ENCODE measurements at places on chromosomes 12 and 14.

DNA sequence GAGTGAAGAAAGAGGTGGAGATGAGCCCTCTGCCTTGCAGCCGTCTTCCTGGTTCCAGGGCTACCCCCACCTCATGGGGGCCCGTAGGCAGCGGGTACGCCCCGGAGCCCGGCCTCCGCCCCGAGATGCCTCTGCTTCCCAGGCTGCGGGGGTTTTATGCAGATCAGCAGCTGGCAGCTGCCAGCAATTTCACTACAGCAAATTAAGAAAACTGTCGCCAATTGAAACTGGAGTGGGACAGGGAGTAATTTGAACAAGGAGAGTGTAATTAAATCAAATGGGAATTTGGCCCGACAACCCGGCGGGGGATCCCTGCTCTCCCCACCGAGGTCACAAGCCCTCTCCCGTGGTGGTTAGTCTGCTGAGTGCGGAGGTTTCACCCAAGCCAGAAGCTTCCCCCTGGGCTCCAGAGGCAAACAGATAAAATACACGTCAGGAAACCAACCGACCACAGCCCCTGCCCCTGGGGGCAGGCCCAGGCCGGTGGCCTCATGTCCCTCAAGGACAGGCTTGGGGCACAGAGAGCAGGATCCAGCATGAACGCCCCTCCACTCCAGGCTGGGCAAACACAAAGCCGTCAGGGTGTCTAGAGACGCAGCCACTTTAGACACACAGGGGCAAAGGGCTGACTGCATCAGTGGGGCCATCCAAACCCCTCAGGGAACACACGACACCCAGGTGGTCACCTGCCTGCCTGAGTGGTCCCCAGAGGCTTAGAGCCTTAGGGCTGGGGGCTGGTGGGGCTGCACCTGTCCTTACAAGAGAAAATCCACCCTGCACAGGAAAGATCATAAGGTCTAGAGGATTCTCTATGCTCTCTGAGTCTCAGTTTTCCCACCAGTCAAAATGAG is 53.8 kb downstream of the TESC start:
- DNase-seq, result no peak

DNA sequence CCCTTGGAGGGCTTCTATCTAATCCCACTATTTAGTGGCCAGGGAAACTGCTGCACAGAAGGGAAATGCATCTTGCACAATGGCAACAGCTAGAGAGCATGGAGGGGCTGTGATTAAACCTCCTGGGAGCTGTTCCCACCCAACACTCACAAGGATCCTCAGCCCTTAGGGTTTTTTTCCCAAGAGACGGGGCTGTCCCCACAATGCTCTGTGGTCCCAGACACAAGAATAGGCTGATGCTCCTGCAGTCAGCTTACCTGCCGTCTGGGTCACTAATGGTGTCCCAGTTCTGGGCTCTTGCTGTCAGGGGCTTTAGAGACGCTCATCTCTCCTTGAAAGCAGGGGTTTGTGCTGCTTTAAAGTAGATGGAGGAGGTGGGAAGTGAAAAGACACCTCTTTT is 4.6 kb downstream of the SERPINA1 start:
- DNase-seq, result no peak

DNA sequence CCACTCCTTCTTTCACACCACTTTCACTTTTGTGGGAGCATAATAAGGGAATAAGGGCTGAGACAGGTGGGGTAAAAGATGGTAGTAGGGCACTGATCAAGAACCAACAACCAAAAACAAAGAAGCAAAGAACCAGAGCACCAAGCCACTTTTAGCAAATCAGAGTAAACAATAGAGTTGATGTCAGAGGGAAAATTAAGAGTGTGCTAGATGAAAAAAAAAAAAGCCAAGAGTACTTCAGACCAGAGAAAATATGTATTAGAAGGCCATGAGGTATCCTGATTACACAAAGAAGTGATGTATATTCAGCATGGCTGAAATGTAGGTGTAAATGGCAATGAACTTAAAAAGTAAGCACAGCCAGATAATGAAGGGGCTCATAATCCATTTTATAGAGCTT is 75.4 kb downstream of the ABCC9 start:
- no peak for DNase-seq

DNA sequence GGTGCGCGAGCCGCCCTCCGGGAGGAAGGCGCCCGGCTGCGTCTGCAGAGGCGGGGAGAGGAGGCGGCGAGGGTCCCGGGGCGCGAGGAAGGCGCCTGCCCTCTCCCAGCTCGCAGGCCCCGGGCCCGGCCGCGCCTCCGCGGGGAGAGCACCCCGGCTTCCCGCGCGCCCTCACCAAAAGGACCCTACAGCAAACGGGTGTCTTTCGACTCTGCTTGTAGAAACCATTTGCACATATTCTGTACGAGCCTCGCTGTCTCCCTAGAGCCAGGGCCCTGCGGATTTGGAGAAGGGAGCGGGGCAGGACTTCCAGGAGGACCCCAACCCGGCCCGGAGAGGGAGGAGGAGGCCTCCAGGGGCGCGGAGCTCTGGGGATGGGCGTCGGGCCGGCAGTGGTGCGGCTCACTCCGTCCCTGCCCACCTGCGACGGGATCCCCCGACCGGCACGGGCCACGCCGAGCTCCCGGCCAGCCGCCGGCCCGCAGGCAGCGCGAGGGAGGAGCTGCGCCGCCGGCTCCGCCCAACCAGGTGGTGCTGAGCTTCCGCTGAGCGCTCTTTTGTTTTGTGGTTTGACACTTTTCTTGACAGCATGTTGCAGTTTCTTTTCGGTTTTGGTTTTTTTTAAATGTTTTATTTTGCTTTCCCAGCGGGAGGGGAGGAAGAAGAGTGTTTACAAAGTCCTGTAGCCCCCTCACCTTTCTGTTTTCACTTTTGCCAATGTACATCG is 103.3 kb upstream of the FKBP4 start:
- DNase-seq, result no peak

- no peak for DNase-seq
Observed at GRCh38 chr12:74722709-74723108, 185.1 kb downstream of the ATXN7L3B start.

GRCh38 chr14:88212691-88213090 is 110.4 kb downstream of the KCNK10 start:
- peak; percentile 63 for DNase-seq

Measured in cerebellum (tissue), 4 donors.